Stimulated activated naive CD8-positive, alpha-beta T cell treated with anti-CD3 and anti-CD28 coated beads, Interleukin-15, Interleukin-2, amounts not matched to agents 100 U/mL and 50 U/mL, for 24 hours (primary cell): ENCODE measurements at places on chromosomes 1 and 21.

- no peak for DNase-seq
These were observed 32.0 kb upstream of the C1orf185 start for GRCh38 chr1:51070011-51070410.

DNA sequence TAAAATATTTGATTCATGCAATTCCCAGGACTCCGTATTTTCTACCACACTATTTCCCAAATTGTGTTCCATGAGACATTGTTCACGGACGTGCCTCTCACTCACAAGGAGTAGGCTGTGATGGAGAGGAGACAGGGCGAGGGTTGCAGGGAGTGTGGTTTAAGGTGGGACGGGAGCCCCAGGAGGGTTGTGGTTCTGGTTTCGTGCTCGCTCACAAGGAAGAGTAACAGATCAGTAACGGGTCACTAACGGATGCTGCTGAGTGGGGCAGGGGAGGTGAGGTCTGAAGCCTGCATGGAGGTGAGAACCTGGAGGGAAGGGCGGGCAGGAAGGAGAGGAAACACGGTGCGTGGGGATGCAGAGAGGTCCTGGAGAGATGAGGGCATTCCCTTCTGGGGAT is 28.8 kb downstream of the TFF3 start:
- DNase-seq, result no peak

GRCh38 chr1:159066108-159066507 is 10.5 kb downstream of the AIM2 start:
- DNase-seq, result no peak

- DNase-seq, result no peak
These were observed 885.3 kb downstream of the TTLL7 start for GRCh38 chr1:83113652-83114051.

- DNase-seq, result peak; percentile 92
These were observed 116.8 kb downstream of the TOMM20 start for GRCh38 chr1:235011599-235012435.

- no peak for DNase-seq
These were observed 1.2 kb downstream of the S100A3 start for GRCh38 chr1:153547560-153548551.

GRCh38 chr1:244704107-244704506 is 51.2 kb downstream of the DESI2 start:
- DNase-seq, result no peak

- DNase-seq, result no peak
These were observed 83.4 kb downstream of the MATN1 start for GRCh38 chr1:30639881-30640452.

DNA sequence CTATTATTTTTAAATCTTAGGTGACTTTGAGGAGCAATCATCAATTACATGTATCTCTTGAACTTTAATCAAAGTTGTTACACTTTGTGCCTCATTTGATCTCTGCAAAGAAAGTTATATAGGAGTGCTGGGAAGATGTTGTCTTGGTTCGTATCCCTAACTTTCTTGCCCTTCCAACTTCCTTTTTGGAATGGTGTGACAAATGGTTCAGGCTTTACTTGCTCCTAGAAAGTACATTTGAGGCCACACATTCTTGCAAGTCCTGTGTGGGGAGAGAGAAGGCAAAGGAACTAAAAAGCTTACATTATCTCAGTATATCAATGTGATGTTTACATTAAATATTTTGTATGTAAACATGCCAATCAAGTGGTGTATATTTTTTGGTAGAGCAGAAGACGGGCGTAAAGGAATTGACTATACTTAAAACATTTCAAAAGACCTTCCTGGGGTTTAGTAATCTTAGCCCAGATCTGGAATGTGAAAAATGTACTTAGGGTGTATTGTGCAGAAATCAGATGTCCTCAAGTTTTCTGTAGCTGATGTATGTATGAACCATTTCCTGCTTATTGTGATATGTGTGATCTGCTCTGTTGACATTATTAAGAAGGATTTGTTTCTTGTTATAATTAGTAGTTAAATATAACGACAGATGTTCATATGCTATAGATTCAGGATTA is 59.2 kb downstream of the USP25 start:
- DNase-seq, result no peak

DNA sequence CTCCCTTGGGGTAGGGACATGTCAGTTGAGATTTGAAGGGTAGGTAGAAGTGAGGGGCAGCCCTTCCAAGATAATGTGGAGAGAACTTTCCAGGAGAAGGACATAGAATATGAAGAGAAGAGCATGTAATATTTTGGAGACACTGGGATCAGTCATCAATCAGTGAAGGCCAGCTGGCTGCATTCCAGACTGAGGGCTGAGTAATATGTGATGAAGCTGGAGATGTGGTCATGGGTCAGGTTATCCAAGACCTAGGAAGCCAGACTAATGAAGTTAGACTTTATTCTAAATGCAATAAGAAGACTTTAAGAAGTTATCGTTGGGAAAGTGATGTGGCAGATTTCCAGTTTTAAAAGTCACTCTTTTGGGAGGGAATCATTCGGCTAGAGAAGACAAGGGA is 262.0 kb downstream of the HMCN1 start:
- no peak for DNase-seq

DNA sequence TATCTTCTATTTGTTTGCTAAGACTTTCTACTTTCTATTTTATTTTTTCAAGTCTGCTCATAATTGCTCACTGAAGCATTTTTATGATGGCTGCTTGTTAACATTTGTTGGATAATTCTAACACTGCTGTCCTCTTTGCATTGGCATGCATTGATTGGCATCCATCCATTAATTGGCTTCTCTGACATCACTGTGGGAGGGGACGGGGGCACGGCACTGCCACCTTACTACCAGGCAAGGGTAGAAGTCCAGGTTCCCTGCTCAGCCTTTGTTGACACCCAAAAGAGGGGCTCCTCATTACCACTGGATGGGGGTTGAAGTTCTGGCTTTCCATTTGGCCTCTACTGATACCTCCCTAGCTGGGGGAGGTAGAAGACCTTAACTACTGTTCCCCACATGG is 11.5 kb upstream of the ABCG1 start:
- no peak for DNase-seq

- no peak for DNase-seq
These were observed 122.2 kb upstream of the RAB4A start for GRCh38 chr1:229148743-229149142.

GRCh38 chr1:87398641-87399040 is 70.0 kb downstream of the LMO4 start:
- DNase-seq, result no peak

- no peak for DNase-seq
These were observed 28.6 kb upstream of the IFNAR1 start for GRCh38 chr21:33296156-33296555.

DNA sequence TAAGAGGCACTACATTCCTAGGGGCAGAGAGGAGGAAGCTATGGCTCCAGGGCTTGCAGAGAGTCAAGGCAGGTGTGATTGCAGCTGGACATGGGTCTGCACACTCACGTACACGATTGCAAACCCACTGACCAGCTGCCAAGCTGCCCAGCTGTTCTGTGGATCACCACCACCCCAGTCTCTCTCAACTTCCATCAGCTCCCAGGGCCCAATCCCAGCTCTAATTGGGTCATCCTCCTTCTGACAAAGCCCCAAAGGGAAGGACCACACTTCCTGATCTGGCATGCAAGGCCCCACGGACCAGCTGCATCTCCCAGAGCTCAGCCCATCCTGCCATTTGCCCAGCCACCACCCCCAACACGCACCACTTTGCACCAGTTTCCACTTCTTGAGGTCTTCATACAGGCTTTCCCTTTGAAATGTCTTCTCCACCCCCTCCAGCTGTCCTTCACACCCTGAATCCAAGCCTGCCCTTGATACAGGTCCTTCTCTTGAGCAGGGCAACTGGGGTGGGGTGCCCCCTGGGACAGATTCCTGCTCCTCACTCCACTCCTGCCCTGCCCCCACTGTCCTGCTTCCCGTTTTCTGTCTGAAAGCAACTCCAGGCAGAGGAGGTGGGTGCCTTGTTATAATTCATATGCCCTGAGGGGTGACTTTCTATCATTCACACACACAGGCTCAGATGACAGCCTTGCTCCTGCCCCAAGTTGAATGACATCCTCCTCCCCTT is 179.4 kb upstream of the EDN2 start:
- no peak for DNase-seq

- DNase-seq, result no peak
These were observed 203.7 kb upstream of the C1orf87 start for GRCh38 chr1:60277269-60277668.

GRCh38 chr1:119226913-119227312 is 86.5 kb upstream of the WARS2 start:
- no peak for DNase-seq

- DNase-seq, result no peak
These were observed 11.3 kb downstream of the C1orf105 start for GRCh38 chr1:172431721-172432192.

- no peak for DNase-seq
These were observed 291.5 kb upstream of the VAMP3 start for GRCh38 chr1:7479571-7479970.

DNA sequence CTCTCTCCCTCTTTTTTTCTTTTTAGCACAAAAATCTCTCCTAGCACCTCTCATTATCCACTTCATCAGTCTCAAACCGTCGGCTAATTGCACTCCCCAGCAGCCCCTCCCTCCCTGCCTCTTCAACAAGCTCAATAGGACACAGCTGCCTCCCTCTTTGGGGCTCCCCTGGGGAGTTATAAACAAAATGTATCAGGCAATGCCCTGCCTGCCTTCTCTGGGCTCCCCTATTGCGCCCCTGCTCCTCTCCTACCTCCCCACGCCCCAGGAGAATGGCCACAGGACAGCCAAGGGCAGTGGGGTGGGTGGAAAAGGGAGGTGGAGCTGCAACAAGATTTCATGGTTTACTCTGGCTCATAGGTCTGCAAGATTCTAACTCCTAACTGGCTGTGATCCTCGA is 147.1 kb upstream of the GRIK3 start:
- no peak for DNase-seq

GRCh38 chr21:15219894-15220293 is 155.1 kb upstream of the NRIP1 start:
- DNase-seq, result no peak

DNA sequence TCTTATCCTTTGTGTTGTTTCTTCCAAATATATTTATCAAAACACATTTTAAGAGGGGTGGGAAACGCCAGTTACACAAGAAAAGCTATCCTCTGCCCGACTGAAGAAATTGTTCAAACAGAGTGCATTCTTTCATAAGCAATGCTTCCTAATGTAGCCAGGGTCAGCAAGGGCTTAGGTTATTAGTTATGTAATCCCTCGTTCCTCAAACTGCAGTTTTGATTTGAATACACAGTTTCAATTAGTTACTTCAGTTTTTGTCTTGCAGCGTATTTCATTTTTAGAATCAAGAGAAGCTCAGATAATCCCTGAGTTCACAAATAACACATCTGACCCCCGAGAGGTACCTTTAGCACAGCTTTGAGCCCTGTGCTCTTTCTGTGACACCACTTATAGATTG is 141.7 kb upstream of the NRIP1 start:
- DNase-seq, result no peak

- no peak for DNase-seq
These were observed 35.5 kb upstream of the PRDM2 start for GRCh38 chr1:13664451-13664850.
